Type B pancreatic cell (in vitro differentiated cells): ENCODE measurements at places on chromosomes 7 and 10. TPM values are rescaled to one million over a fixed set of nuclear protein-coding genes. Genes with fewer than 3 reads are reported as not detected.

GRCh38 chr7:35697414-35698175 lies 2.7 kb upstream of the HERPUD2 start:
- DNase-seq, result no peak

- no peak for DNase-seq
These were observed 32.6 kb upstream of the RADIL start for GRCh38 chr7:4916113-4916512.

- DNase-seq, result no peak
These were observed 3.7 kb downstream of the TRIL start for GRCh38 chr7:28954471-28954870.

The ADIRF gene
- total RNA-seq, result 1.5 TPM in 1 of 2 replicates, not detected in the other

GRCh38 chr10:35092851-35093250 lies 2.7 kb upstream of the CUL2 start:
- DNase-seq, result no peak

The SORBS1 gene
- total RNA-seq, result 28.2 and 31.4 TPM in 2 replicates
